Fibroblast of skin of scalp (primary cell): ENCODE measurements at places on chromosomes 6 and 20.
A peak's percentile ranks its signal among the peaks of the same experiment; 100 is the strongest.

DNA sequence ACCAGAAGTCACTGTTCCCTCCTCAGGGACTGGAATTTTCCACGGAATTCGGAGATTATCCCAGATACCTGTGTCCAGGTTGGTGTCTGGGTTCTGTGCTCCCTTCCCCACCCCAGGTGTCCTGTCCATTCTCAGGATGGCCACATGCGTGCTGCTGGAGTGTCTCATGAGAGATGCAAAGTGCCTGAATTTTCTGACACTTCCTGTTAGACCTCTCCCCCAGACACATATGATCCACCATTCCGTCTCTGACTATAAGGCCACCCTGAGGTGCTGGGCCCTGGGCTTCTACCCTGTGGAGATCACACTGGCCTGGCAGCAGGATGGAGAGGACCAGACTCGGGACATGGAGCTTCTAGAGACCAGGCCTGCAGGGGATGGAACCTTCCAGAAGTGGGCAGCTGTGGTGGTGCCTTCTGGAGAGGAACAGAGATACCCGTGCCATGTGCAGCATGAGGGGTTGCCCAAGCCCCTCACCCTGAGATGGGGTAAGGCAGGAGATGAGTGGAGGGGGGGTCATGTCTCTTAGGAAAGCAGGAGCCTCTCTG is 14.4 kb upstream of the HLA-A start:
- DNase-seq, result no peak

DNA sequence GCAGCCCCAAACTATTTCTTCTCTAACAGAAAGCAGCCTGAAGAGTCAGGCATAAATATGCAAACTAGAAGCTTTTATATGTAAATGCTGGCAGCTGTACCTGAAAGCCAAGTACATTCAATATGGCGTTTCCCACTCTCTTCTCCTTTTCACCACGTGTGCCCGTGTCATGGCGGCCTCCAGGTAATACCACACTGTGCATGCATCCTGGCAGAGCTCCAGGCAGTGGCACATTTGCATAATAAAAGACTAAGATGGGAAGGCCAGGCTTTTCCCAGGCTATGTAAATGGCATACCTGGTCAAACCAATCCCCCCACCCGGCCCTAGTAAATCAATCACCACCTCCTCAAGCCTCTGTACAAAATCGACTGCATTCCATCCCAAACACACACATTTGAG is 120.6 kb downstream of the MMUT start:
- DNase-seq, result no peak

DNA sequence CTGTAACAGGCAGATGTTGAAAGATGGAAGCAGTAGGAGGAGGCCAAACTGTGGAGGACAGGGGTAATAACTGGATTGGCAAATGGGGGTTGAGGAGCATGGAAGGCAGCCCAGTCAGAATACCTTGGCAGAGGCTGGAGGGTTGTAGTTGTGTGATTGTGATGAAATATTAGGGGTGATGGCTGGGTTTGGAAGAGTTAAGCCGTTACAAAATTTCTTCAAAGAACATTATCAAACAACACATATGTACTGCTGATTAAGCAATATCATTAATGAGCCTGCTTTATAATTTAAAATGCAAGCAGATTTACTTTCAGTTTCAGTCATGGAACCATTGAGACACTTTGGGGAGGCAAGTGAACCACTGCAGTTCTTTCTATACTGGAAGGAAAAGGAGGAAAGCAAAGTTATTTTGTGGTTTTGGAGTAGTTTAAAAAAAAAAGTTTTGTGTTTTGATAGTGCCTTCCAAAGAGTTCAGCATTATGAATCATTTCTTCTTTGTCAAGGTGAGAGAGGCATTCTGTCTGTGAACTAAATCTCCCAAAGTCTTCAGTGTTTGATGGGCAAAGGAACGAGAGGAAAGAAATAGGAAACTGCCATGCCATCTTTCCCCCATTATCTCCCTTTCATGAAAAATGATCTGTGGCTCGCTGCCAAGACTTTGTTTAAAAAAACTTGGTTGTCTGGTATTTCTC is 20.7 kb downstream of the FOXO3 start:
- peak; percentile 85 for DNase-seq

- no peak for DNase-seq
These were observed 7.0 kb downstream of the TRPC4AP start for GRCh38 chr20:35085477-35086225.
